ENCODE measurements at places on chromosomes 12 and 14.

DNA sequence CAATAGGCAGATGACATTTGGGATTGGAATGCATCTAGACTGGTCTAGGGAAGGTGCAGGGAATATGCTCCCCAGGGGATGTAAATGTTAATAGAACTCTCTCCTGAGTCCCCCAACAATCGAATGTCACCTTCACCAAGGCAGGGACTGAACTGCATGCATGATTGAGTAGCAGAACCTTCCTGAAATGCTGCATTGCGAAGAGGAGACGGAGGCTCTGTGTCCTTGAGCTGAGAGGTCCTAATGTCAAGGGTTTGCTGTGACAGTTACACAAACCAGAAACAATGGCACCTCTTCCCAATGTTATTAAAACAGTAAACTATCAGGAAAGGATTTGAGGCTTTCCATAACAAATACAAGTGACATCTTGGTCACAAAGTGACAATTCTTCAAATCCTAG lies 117.5 kb upstream of the SFSWAP start:
- no peak for DNase-seq

DNA sequence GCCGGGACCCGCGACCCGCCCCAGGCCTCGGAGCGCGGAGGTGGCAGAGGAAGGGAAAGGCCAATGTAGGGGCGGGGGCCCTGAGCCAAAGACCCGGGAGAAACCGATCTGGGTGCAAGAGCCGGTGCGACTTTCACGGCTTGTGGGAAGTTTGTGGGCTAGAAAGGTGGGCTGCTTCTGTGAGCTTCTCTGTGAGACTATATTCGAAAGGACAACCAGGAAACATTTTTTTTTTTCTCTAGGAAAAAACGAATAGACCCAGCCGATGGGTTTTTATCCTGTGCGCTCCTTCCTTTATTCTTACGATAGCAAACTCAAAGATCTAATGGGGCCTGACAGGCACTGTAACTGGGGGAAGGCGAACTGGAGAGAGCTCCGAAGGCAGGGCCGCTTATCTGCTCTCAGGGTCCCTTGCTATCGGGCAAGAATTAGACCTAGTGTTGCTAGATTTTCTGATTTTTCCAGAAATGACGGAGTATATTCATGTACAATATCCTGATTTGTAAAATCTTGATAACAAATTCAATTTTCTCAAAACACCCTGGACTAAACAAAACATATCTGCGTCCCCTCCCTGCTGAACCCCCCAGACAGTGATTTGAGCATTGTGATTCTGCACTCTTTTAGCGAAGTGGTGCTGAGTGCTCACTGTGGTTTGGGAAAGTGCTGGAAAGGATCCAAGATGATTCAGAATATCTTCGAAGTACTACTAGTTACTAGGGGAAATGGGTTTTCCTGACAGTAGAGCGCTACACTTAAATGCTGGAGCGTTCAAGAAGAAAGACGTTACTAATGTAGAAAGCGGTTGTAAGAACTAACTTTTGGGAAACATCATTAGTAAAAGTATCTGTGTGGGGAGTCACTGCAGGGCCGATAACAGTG lies 563 bp upstream of the STXBP6 start:
- no peak for DNase-seq

DNA sequence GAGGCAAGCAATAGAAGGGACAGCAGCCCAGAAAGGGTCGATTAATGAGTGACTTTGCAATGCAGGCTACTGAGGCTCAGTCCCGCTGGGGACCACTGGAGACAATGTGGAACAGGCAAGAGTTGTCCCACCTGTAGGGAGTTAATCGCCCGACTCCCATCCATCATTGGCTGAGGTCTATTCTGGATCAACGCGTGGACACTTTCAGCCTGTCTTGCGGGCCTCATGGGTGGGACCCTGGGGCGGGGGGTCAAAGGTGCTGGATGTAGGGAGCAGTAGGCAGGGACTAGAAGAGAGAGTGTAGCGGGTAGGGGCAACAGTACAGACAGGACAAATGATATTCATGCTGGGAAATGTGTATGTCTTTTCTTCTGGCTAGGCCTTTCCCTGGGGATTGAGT lies 6.1 kb downstream of the IFI27L2 start:
- no peak for DNase-seq

DNA sequence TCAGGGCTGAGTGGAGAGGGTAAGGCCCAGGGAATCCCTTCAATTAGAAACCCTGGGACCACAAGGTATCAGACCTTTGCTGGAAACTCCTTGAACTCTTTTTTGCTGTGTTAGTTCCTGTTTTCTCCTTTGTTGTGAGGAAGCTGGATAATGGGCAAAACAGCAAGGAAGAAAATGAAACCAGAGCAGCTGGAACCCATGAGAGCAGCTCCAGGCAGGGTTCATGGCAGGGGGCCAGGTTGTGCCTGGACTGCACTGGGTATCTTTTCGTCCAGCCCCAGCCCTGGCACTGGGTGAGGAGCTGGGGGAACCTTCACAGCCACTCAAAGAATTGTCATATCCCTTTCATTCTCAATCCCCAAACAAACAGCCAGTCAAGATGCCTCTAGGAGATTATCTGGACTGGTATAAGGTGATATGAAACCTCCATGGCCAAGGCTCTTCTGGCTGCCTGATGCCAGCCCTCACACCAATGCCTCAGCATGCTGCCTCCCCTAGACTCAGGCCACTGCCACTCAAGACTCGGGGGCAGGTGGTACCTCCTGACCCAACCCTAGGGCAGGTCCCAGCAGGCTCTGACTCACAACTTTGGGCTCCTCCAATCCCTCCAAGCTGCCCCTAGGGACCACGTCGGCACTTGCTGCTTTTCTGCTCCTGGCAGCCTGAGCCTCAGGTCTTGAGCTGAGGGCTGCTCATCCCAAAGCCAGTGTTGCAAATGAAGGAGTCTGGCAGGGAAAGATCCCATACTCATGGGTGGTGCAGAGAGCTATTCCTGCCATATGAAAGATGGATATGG lies 16.5 kb downstream of the FAM186B start:
- DNase-seq: no peak

GRCh38 chr14:93042968-93043940 lies 72.5 kb downstream of the ITPK1 start:
- peak; percentile 37 for DNase-seq

DNA sequence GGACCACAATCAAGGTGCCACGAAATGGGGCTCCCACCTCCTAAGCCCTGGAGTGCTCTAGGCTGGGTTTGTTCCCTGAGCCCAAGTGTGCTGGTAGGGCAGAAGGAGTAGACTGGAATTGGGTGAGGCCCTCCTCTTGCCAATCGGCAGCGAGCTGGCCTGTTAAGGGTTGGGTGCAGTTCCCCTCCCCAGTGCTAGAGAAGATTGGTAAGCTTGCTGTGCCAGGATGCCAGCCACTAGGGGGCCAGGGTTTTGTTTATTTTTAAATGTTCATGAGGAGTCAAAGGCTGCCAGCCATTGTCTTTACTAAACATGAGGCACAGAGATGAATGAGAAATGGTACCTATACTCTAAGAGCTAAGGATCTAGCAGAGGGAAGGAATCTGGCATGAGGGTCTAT lies 79.7 kb downstream of the SPTB start:
- DNase-seq: no peak

GRCh38 chr14:40414386-40414785 lies 982.2 kb upstream of the FBXO33 start:
- no peak for DNase-seq

DNA sequence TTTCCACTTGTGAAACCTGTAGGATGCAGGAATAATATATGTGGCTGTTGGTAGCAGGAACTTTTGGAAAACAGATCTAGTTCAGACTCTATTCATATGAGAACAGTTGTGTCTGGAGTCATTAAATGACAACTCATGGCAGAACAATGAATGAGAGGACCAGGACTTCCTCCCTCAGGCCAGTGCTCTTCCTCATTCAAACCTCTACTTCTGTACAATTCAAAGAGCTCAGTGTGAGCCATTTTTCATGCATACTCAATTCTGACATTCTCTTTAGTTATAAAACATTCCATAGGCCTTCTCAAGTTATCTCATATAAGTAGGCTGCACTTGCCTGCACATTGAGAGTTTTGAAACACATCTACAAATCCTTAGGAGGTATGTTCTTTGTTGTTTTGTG lies 1526.6 kb upstream of the FLRT2 start:
- no peak for DNase-seq

DNA sequence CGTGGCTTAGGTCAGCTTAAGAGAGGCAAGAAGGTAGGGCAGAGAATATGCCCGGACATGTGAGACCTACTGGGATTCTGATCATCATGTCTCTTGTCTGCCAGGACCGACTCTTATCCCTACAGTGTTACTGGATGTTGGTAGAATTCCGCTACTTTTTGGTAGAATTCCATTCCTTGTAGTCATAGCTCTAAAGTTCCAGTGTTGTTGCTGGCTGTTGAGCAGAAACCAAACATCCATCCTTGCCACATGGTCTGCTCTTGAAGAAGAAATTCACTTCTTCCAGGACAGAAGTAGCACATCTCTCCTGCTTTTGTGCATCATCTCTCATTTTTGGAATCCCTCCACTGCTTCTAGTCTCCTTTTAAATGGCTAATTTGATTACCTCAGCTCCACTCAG lies 453.7 kb downstream of the RPL10L start:
- no peak for DNase-seq

GRCh38 chr12:77760271-77761025 lies 70.2 kb upstream of the NAV3 start:
- no peak for DNase-seq

DNA sequence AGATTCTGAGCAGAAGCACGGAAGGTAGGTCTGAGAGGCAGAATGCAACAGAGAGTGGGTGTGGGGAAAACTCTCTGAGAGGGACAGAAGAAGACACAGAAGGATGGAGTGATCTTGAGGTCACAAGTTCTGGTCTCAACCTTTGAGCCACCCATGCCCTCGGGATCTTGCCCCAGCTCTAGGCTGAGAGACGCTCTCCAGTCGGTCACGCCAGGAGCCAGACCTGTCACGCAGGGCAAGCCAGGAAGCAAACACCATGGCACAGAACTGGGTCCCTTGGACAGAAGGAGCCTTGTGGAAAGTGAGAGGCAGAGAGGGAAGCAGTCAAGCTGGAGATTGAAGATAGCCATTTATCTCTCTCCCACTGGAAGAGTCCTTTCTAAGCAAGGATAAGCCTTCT lies 79.0 kb downstream of the VWF start:
- no peak for DNase-seq

GRCh38 chr14:50892255-50892654 lies 20.4 kb downstream of the ABHD12B start:
- DNase-seq: no peak
